ENCODE measurements at places on chromosomes 13 and 19.

DNA sequence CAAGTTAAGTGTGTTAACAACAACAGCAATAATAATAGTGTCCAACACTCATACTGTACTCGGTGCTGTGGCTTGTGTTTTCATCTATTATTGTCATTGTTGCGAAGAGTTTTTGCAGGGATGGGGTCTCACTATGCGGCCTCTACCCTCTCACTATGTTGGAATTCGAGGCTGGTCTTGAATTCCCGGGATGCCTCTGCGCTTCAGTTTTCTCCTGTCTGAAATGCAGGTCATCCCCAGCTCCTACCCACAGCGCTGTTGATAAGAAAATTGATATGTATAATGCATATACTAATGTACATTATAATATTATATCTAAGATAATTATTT, 4.9 kb upstream of the SBK3 start:
- no peak for DNase-seq

DNA sequence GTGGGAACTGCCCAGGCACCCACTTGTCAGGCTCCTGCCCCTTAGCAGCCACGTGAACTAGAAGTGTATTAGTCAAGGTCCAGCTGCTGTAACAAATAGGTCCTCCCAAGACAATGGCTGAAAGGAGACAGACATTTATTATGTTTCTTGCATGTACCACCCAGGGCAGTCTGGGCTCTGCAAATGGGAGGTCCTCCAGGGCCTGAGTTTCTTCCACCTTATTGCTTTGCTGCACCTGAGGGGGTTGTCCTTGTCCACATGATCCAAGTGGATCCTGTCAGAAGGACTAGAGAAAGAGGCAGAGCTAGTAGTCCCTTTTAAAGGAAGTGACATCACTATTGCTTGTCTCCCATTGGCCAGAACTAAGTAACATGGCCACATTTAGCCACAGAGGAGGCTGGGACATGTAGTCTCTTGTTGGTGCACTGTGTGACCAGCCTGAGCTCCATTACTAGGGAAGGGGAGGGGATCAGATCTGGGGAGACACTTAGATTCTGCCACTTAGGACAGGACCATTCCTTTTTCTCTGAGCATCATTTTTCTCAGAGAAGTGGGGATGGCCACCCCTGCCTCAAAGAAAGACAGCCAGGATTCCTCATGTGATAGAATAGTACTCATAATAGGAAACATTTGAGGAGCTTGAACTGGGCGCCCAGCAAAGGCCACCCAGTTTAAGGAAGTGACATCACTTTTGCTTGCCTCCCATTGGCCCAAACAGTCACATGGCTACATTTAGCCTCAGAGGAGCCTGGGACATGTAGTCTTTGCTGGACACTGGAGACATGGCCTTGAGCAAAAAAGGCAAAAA, 15.1 kb downstream of the CC2D1A start:
- DNase-seq: no peak

- DNase-seq: no peak
These were observed 24.4 kb downstream of the PPP2R1A start for GRCh38 chr19:52214241-52214640.

GRCh38 chr19:610801-611480, 21.3 kb downstream of the HCN2 start:
- DNase-seq: no peak

- DNase-seq: no peak
These were observed 60.3 kb downstream of the OLFM4 start for GRCh38 chr13:53088871-53089270.

DNA sequence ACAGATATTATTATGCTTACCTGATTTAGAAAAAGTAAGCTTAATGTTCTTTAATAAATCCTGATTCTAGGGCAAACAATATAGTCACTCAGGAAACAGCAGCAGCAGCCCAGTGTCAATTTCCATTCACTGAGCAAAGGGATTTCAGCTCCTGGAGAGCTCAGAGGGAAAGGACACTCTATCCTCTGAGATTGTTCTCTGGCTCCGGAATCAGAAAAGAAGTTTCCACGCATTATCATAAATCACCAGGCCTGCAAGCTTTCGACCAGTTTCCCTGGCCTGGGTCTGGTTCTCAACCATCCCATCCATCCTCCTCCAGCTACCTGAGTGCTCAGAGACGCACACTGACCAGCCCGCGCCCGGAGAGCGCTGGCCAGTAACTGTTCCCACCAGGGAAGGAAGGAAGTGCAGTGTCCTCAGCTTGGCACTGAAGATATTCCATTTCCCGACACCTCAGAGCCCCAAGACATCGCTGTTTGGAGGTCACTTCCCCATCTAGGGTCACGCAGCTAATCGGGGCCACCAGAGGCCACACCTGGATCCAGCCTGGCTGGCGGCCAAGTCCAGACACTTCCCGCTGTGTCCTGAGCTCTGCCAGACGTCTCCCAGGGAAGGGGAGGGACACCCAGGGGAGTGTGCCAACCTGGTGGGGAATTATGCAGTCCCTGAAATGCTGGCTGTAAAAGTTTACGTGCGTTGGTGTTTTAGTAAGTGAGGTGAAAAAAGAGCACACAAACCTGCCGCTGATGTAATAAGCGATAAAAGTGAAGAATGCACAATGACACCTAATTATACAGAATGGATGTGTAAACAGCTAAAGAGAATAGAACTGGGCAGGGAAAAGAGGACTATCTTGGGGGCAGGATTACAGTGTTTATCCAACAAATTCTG, 29.1 kb downstream of the EPS15L1 start:
- DNase-seq: no peak

DNA sequence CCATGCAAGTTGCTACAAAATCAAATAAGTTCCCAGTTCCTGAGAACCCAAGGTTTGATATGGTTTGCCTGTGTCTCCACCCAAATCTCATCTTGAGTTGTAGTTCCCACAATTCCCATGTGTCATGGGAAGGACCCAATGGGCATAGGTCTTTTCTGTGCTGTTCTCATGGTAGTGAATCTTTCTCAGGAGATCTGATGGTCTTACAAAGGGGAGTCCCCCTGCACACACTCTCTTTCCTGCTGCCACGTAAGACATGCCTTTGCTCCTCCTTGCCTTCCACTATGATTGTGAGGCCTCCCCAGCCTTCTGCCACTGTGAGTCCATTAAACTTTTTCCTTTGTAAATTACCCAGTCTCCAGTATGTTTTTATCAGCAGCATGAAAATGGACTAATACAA, 28.5 kb upstream of the TSHZ3 start:
- no peak for DNase-seq

DNA sequence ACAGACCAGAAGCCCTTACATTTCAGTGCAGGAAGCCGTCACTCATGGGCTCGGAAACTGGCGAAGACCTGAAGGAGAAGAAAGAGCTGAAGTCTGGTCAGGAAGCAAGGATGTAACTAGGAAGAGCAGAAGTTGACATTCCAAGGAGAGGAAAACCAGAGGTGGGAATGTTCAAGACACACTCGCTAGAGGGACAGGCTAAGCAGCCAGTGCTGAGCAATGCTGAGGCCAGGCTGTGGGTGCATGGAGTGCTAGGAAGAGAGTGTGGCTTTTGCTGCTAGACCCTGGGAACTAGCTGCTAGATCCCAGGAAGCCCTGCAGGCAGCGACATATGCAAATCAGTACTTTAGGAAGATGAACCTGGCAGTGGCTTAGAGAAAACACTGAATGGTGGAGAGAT, 12.1 kb upstream of the URAD start:
- no peak for DNase-seq

- no peak for DNase-seq
These were observed 32.9 kb upstream of the OXGR1 start for GRCh38 chr13:97027162-97027554.

GRCh38 chr19:7868671-7869452, 5.3 kb downstream of the PRR36 start:
- peak; percentile 53 for DNase-seq

DNA sequence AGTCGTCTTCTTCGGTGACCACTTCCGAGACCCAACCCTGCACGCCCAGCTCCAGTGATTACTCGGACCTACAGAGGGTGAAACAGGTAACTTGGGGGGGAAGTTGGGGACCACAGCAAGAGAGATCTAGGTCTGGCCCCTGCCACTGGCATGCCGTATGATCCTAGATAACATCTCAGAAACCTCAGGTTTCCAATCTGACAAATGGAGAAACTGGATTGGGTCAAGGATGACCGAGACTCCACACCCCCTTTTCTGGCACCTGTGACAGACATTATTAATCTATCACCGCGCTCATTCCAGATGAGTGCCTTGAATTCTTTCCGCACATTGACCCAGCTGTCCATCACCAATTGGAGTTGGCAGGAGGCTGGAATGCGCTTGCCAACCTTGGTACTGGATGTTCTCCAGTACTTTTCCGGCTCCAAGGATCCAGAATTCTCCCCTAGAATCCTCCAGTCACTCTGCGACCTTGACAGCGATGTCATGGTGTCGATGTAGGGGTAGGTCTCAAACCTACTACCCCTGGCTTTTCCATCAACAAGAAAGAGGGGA, 17.4 kb downstream of the VASP start:
- DNase-seq: no peak
